ENCODE measurements at places on chromosomes 5 and 9.

- no peak for DNase-seq
Observed at GRCh38 chr5:126513703-126514102, 81.3 kb downstream of the ALDH7A1 start.

DNA sequence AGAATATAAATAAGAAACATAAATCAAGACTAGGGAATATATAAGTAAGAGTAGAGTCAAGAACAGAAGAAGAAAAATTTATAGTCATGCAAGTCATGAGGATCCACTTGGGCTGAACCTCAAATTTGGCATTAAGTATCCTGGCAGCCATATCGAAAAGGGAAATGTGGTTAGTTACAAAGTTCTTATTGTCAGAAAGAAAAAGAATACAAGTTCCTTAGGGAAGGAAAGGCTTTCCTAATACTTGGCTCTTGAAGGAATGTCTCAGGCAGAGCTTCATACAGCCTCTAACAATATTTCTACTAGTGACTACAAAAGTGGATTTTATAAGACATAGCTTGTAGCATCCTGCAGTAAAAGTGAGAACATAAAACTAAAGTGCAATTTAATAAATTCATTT is 45.4 kb downstream of the TMEM252 start:
- DNase-seq: no peak

DNA sequence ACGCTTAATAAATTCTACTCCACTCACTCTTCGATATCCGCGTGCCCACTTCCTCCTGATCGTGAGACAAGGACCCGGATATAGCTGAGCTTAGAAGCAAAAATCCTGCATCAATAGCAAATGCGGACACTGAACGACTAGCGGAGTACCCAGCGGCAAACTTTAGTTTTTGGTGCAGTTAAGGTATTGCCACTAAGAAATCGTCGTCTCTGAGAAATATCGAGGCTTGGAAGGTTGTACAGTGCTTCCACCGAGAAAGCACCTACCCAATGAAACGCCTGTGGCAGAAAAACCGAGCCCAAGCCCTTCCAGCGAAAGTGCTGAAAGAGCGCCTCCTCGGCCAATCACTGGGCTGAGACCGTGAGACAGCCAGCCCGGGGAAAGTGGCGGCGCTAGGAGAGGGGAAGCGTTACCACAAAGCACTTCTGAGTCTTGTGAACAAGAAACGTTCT is 32.2 kb downstream of the ANXA2R start:
- peak; percentile 79 for DNase-seq

- no peak for DNase-seq
Observed at GRCh38 chr9:9790216-9790872, 822.5 kb downstream of the PTPRD start.

GRCh38 chr9:93107151-93107824 is 11.3 kb downstream of the CARD19 start:
- no peak for DNase-seq

DNA sequence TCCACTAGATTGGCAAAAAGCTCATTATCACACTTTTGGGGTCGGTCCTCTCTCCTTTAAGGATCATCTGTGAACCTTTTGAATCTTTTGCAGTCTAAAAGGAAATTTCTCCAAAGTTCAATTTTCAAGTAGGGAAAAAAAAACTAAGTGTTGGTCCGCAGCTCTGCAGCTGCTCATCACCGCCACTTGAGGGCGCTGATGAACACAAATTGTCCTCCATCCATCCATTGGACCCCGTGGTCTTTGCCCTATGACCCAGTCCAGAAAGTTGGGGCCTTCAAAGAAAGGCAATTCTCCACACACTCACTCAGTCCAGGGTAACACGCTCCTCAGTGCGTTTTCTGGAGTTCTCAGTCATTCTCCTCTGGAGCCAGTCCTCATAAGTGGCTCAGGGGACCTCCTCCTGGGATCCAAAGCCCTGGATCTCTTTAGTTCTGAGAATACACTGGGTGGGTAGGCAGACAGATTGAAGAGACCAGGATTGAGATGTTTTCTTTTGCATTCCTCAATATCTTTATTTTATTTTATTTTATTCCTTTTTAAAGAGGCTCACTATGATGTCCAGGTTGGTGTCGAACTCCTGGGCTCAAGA is 63.6 kb upstream of the SLC28A3 start:
- DNase-seq: no peak

DNA sequence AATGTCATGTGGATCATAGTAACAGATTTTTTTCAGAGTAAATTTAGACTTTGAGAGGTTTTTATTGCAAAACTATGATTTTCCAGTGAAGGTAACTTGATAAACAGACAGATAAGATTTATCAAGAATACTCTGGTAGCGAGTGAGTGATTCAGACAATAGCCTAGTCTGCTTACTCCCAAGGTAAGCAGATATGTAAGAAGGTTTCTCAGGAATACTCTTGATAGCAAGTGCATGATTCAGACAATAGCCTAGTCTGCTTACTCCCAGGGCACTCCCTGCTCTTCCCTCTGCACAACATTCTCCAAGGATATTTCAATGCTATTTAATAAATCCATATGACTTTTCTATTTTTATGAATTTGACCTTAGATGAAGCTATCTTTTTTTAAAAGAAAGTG is 1881.5 kb downstream of the EFNA5 start:
- no peak for DNase-seq

DNA sequence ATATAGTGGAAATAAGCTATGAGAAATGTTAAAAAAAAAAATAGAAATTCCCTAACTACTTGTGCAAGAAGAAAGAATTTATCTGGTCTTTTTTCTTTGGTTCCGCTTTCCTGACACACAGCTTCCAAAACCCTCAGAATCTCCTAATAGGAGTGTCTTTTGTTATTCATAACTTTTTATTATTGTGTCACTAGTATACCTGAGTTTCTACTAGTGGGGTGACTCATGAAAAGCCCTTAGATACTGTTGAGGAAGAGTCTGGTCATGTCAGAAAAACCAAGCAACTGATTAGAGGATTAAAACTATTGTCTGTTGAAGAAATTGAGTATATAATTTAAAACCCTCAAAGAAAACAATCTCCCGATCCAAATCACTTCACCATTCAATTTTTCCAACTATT is 152.8 kb upstream of the IFNE start:
- DNase-seq: no peak

DNA sequence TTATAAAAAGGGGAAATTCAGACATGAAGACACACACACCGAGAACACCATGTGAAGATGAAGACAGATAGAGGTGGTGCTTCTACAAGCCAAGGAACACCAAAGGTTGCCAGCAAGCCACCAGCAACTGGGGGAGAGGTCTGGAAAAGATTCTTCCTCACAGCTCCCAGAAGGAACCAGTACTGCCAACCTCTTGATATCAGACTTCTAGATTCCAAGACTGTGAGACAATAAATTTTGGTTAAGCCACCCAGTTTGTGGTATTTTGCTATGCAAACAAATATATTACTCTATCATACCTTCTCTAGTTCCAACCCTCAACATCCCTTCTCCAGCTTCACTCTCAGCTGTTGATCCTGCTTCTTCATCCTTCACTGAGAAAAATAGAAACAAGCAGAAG is 451.1 kb downstream of the EBF1 start:
- DNase-seq: no peak

- no peak for DNase-seq
Observed at GRCh38 chr9:87160148-87161102, 213.1 kb upstream of the GAS1 start.

- DNase-seq: no peak
Observed at GRCh38 chr5:71998746-71999145, 108.5 kb upstream of the MAP1B start.

GRCh38 chr9:136631038-136632000 is 31.4 kb upstream of the EGFL7 start:
- peak; percentile 72 for DNase-seq

GRCh38 chr5:179268966-179269693 is 76.1 kb downstream of the ADAMTS2 start:
- DNase-seq: no peak

GRCh38 chr5:112737070-112737462 is 619 bp upstream of the APC start:
- no peak for DNase-seq

DNA sequence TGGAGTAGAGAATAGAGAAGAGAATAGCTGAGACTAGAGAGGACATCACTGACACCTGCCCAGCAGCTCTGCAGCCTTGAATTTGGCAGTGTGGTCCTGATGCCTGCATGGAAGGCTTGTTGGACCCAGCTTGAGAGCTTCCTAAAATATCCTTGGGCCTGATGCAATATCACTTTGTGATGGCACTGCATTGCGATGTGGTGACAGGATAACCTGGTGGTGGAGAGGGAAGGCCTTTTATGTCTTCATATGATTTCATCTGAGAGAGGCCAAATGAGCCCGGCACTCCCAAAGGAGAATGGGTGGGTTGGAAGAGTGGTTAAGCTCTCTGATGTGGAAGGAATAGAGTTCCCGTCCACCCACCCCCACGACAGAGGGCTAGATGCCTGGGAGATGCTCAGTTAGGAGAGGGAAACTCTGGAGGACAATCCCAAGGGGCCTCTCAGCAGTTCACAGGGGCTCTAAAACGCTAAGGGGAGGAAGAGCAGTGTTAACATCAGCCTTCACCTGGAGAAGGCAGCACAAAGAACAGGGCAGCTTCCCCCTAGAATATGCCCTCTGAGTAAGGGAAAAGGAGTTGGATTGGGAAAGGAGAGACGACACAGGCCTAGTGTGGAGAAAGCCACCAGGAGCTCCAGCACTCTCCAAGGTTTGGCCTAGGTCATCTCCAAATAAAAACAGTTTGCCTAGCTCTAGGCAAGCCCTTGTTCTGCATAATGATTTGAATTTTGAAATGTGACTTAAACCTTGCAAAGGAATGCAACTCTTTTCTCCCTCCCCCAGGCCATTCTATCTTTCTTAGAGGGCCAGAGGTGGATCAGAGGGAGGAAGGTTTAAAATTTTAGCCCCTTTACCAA is 99.8 kb upstream of the SSBP2 start:
- no peak for DNase-seq

DNA sequence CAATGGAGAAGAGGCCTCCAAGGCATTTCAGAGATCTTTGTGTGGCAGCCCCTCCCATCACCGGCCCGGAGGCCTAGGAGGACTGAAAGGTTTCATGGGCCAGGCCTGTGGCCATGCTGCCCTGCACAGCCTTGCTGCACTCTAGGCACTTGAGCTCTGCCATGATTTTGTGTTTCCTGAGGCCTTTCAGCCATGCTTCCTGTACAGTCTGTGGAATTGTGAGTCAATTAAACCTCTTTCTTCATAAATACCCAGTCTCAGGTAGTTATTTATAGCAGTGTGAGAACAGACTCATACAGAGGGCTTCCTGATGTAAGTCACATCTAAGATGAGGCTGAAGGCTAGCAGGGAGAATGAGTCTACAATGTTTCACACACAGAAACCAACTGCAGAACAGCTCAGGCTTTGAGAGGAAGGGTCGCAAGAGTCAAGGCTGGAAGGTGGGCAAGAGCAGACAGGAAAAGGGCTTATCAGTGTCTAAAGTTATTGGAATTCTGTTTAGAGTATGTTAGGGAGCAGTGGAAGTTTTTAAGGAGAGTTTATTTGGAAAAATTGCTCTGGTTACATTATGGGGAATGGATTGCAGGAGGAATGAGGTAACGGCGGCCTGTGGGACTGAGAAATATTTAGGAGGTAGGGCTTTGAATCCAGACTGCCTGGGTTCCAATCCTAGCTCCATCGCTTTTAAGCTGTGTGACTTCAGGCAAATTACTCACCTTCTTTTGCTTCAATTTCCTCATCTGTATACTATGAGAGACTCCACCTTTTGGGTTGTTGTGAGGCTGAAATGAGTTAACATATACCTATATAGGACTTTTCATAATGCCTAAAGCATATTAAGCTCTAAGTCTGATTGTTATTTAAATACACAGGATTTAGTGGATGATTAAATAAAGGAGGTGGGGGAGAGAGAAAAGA is 291.2 kb downstream of the CWC27 start:
- no peak for DNase-seq

DNA sequence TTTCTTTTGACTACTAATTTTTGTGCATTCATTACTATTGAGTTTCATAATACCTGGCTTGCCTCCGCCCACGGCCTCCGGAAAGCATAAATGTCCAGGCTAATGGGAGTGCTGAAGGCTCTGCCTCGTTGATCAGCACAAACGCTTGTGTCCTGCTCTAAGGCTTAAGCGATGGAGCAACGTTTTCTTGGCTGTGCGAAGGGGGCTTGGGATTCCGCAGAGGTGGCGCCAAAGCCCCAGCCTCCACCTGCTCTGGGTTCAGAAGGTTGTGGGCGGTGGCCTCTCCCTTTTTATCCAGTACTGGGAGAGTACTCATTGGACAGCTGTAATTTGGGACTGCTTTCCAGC is 19.7 kb downstream of the ANXA2R start:
- no peak for DNase-seq

- no peak for DNase-seq
Observed at GRCh38 chr5:61731267-61731945, 399.3 kb downstream of the ZSWIM6 start.
